ENCODE measurements at places on chromosomes 1 and 21. TPM values are rescaled to one million over a fixed set of nuclear protein-coding genes. Genes with fewer than 3 reads are reported as not detected.
A peak's percentile ranks its signal among the peaks of the same experiment; 100 is the strongest.

DNA sequence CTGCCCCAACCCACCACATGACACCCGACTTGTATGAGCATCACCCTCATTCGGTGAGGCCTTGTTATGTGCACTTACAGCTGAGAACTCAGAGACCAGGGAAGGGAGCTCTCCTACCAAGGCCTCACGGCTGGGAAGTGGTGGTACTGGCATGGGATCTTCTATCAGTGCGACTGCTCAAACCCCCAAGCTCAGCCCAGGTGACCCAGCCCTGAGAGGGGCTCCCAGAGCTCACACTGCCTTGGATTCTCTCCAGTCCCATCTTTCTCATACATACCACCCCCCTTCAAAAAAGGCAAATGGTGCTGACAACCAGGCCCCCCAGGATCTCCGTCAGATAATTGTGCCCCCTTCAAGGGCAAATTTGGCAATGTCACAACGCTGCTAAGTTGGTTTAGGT lies 777 bp upstream of the PLA2G2F start:
- H3K4me3 ChIP-seq, result no peak overlapping the region
- H3K27me3 ChIP-seq, result no peaks in the 10 kb centered on the region
- no peak for DNase-seq
- H3K36me3 ChIP-seq, result no peaks in the 10 kb centered on the region

The CFHR2 gene
- total RNA-seq, result not detected

- peaks cover 5% of the 10 kb centered on the region for H3K4me1 ChIP-seq
- DNase-seq, result no peak
- H3K27me3 ChIP-seq, result no peaks in the 10 kb centered on the region
- no peak overlapping the region for H3K4me3 ChIP-seq
- H3K27ac ChIP-seq, result no peak overlapping the region
These were observed 2.0 kb upstream of the TRNP1 start for GRCh38 chr1:26991310-26992116.

DNA sequence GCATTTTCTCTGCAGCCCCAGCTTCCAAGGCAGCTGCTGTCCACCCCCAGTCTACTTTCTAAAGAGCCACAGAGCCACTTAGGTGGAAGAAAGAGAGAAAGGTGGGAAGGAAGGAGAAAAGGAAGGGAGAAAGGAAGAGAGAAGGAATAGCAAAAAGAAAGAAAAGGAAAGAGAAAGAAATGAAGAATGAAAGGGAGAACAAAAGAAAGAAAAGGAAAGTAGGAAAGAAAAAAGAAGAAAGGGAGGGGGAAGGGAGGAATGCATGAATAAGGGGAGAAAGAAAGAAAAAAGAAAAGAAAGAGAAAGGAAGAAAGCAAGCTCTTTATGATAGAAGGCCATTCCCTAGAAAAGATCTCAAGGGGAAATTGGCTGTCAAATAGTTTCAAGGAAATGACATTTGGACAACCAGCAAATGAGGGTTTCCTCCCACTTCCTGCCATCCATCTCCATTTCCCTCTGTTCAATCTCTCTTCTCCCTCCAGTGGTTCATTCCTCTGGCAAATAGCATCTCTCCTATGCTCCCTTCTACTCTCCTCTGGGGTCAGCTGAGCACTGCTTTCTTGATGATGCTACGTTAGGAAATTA lies 3.4 kb upstream of the CSF1 start:
- H3K36me3 ChIP-seq, result no peaks in the 10 kb centered on the region
- H3K4me3 ChIP-seq, result no peak overlapping the region

DNA sequence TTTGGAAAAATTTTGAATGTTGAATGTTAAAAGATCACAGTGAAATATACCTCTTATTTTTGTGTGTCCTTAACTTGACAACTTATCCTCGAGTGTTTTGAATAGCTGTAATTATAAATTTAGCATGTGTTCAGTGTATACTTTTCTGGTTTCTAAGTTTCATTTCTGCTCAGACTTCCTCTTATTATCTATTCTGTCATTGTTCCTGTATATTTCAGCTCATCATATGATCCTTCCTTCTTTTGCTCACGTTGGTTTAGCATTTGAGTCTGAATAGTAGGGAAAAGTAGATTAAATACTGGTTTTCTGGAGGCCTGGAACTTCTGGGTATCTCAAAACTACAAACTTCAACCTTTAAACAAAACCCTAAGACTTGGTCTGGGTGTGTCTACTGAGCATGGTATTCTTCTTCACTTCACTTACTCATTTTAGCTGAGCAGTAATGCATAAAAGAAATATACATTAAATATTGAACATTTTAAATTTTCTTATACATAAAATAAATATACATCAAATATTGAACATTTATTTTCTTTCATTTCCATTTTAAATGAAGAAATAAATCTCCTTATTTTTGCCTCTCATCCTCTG lies 3.3 kb upstream of the ATP6V1G3 start:
- peaks cover 11% of the 10 kb centered on the region for H3K4me1 ChIP-seq
- no peak for DNase-seq
- H3K27ac ChIP-seq, result peak overlapping the region; percentile 5
- H3K4me3 ChIP-seq, result no peak overlapping the region

The TNFRSF4 gene
- 0.49 TPM for total RNA-seq

- no peaks in the 10 kb centered on the region for H3K36me3 ChIP-seq
- DNase-seq, result no peak
- no peak overlapping the region for H3K27ac ChIP-seq
- H3K27me3 ChIP-seq, result no peaks in the 10 kb centered on the region
- H3K4me1 ChIP-seq, result no peaks in the 10 kb centered on the region
- H3K4me3 ChIP-seq, result no peak overlapping the region
These were observed 18.7 kb downstream of the PRKAA2 start for GRCh38 chr1:56663846-56664245.

GRCh38 chr1:181818943-181819342 lies 242.6 kb downstream of the ZNF648 start:
- no peaks in the 10 kb centered on the region for H3K36me3 ChIP-seq
- no peaks in the 10 kb centered on the region for H3K27me3 ChIP-seq
- H3K4me3 ChIP-seq, result no peak overlapping the region
- DNase-seq, result no peak
- no peaks in the 10 kb centered on the region for H3K4me1 ChIP-seq

GRCh38 chr1:217856342-217857034 lies 225.3 kb downstream of the SPATA17 start:
- H3K27ac ChIP-seq, result no peak overlapping the region
- no peaks in the 10 kb centered on the region for H3K36me3 ChIP-seq
- no peak for DNase-seq
- no peak overlapping the region for H3K4me3 ChIP-seq

DNA sequence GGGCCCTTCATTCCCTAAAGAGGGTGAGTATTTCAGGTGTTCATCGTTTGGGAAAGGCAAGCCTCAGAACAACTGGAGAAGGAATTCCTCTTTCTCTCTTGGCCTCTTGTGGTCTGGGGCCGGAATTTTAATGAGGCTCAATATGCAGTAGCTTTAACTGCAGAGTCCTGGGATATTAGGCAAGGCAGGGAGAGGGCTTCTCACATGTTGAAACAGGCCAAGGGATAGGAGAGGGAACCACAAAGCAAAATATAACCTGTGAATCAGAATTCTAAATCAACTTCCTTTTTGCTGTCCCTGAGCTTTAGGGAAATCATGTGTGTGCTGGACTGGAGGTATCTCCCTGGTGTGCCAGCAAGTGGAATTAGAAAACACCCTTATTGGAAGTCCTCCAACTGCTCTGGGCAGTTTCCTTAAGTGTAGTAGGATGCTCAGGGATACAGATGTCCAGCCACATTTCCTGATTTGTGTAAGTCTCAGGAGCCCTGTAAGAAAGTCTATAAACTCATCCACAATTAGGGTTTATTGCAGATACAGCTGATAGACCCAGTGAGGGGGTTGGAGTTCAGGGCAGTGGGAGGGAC lies 215.8 kb upstream of the ZRANB2 start:
- no peak overlapping the region for H3K27ac ChIP-seq
- no peak overlapping the region for H3K4me3 ChIP-seq
- no peak for DNase-seq
- no peaks in the 10 kb centered on the region for H3K4me1 ChIP-seq
- H3K27me3 ChIP-seq, result no peaks in the 10 kb centered on the region
- H3K36me3 ChIP-seq, result no peaks in the 10 kb centered on the region

DNA sequence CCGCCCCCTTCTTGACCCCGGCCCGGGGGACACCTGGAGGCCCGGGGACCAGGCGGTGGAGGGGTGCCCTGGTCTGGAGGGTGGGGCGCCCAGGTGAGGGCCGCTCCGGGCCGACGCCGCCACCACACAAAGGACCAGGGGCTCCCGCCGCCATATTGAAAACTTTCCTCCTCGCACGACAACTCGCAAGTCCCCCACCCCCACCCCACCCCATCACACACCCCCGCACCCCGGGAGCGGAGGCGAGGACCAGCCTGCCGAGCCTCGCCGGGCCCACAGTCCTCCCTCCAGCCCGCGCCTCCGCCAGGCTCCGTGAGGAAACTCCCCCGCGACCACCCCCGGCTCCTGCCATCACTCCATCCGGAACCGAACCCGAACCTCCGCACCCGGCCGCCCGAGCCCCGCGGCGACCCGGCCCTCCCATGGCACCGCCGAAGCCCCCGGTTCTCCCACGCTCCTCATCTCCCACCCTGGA lies 733 bp downstream of the KDM5B start:
- no peaks in the 10 kb centered on the region for H3K36me3 ChIP-seq
- peaks cover 24% of the 10 kb centered on the region for H3K4me1 ChIP-seq
- peak overlapping the region; percentile 79 for H3K4me3 ChIP-seq

DNA sequence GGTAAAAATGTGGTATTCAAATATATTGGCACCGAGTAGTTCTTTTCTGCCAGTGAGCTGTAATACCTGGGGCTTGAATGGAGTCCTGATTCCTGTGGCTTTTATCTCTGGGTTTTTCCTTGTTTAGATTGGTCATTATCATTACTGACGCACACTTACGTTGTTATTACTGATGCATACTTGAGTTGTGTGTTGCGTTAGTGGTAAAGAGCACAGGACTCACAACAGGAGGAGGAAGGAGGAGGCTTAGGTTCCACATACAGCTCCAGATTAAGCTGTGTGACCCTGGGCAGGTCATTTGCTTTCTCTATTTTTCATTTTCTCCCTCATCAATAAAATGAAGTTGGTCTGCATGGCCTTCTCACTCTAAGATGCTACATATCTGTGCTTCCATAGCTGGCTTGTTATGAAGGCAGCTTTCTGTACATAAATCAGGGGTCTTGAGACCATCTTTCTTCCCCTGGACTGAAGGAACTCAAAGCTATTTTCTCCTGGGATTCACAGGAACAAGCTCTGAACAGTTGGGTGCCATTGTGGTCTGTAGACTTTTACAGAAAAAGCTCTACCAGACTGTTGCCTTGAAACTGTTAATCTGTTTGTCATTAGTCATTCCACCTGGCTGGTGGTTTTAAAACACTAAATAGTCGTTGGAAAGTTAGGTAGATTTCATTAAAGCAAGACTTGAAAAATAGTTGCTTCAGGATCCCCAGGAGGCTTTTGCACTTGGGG lies 5.6 kb downstream of the ARID1A start:
- H3K27me3 ChIP-seq, result no peaks in the 10 kb centered on the region
- peak overlapping the region; percentile 25 for H3K4me3 ChIP-seq
- H3K36me3 ChIP-seq, result no peaks in the 10 kb centered on the region
- no peak for DNase-seq
- peak overlapping the region; percentile 83 for H3K27ac ChIP-seq
- peaks cover 71% of the 10 kb centered on the region for H3K4me1 ChIP-seq

GRCh38 chr1:101781201-101781831 lies 215.4 kb downstream of the OLFM3 start:
- H3K4me3 ChIP-seq, result no peak overlapping the region
- no peaks in the 10 kb centered on the region for H3K36me3 ChIP-seq
- no peak overlapping the region for H3K27ac ChIP-seq
- H3K27me3 ChIP-seq, result no peaks in the 10 kb centered on the region
- H3K4me1 ChIP-seq, result no peaks in the 10 kb centered on the region

Data from naive thymus-derived CD4-positive, alpha-beta T cell (primary cell).